Glutamatergic neuron (in vitro differentiated cells): ENCODE measurements at places on chromosomes 5 and 9.
A peak's percentile ranks its signal among the peaks of the same experiment; 100 is the strongest.

GRCh38 chr9:83477571-83477970, 60.6 kb downstream of the FRMD3 start:
- DNase-seq = no peak

GRCh38 chr9:125931211-125931610, 184.0 kb downstream of the PBX3 start:
- DNase-seq = no peak

DNA sequence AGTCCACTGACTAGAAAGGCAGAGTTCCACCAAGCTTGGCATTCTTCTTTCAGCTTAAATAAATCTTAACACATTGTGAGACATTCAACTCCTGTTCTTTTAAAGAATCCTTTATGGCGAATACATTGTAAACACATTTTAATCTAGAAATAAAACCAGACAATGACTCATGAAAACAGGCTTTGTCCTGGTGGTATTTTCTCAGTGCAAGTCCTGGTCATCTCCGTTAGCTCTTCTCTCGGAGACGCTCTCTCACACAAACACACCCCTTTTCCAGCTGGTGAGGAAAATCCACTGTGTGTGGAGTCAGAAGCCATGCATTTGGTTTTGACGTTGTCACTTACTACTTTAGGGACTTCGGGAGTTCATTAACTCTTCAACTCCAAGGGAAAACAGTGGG, 140.4 kb downstream of the AUH start:
- DNase-seq = no peak

- peak; percentile 48 for DNase-seq
Measured at GRCh38 chr5:74641735-74642542, 1.4 kb upstream of the ENC1 start.

- no peak for DNase-seq
Measured at GRCh38 chr9:77999231-77999631, 32.4 kb downstream of the GNAQ start.

- no peak for DNase-seq
Measured at GRCh38 chr5:159893040-159893695, 23.1 kb upstream of the ADRA1B start.

DNA sequence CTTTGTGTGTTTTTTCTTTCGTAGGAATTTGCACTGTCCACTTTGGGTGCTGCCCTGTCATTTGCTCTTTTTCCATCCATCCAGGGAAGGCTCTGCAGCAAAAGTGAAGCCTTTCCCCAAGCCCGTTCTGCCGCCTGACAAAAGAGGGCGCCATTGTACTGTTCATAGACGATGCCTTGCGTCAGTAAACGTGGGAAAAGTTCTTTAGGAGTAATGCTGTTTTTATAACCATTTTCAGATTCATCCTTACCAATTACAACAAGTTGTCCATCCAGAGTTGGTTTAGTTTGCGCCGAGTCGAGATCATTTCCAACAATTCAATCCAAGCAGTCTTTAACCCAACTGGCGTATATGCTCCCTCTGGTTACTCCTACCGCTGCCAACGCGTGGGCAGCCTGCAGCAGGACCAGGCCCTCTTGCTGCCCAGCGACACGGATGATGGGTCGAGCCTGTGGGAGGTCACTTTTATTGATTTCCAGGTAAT, 34.3 kb upstream of the RPS23 start:
- peak; percentile 81 for DNase-seq

DNA sequence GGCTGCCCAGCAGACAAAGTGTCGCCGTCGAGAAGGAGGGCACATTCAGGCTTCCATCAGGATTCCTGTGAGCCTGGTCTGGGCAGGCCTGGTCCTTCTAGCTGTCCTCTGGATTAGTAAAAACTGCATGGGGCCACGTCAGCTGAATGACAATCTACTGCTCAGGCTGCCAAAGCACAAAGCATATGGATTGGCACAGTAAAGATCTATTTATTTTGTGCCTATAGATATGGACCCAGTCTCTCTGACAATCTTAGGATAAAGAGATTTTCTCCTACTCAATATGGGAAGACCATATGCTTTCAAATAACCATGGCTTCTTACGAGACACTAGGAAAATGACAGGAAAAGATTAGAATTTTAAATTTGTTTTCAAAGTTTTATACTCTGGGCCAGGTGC, 24.1 kb downstream of the ANKH start:
- no peak for DNase-seq

GRCh38 chr9:8857068-8857925, 1057.7 kb upstream of the DMAC1 start:
- DNase-seq = no peak

- DNase-seq = no peak
Measured at GRCh38 chr5:5164163-5164562, 24.0 kb downstream of the ADAMTS16 start.
